MG63 (cell line): ENCODE measurements at places on chromosomes 4 and X. TPM values are rescaled to one million over a fixed set of nuclear protein-coding genes. Genes with fewer than 3 reads are reported as not detected.
A peak's percentile ranks its signal among the peaks of the same experiment; 100 is the strongest.

The GUCY1B1 gene
- total RNA-seq: 0.92 and 1.5 TPM in 2 replicates

DNA sequence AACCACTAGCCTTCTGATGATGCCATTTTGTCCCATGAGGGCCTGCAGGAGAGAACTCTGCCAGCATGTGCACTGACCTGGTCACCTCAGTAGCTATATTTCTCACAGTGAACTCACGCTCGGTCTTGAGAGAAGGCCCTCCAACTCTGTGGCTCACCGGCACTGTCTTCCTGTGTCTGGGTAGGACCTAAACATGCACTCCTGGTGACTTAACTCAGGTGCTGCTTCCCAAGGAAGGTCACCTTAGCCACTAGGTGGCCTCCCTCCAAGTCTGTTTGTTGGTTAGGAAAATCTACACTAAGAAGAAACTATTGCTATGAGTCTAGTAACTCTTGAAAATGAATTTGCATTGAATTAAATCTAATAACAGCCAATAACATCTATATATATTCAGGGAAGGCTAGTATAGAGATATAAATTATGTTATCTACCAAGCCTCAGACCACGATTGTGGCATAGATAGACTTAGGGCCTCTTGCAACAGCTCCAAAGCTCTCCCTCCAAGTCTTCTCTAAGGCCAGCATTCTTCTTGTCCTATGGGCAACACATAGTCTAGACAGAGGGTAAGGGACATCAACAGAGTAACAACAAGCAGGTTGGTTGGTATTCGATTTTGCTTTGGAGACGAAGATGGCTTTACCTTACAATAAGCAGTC, 24.7 kb downstream of the TLR10 start:
- DNase-seq: no peak

- no peak for DNase-seq
These were observed 15.0 kb upstream of the MTNR1A start for GRCh38 chr4:186570193-186570996.

- DNase-seq: no peak
These were observed 480.1 kb upstream of the GALNT7 start for GRCh38 chr4:172688534-172688933.

DNA sequence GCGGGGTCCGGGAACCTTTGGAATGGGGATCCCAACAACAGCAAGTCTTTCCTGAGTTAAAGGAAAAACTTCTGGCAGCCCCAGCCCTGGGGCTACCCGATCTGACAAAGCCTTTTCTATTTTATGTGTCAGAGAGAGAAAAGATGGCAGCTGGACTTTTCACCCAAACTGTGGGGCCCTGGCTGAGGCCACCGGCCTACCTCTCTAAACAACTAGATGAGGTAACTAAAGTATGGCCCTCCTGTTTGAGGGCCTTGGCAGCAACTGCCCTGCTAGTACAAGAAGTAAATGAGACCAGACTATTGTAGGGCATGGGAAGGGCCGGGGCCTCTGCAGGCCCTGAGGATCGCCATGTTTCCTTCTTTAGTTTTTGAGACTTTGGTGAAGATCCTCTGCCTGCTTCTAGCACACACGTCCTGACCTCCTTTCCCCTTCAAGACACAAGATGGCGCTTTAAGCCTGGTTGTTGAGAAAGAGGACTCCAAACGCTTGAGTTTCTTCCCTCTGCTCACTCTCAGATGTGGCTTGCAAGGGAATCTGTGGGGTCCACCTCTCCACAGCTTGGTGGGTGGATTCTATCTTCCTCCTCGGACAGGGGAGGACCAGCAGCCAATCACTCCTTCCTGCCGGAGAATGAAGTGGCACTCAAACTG, 18.5 kb upstream of the DRD5 start:
- peak; percentile 22 for DNase-seq
